ENCODE measurements at places on chromosomes 3 and 15. TPM values are rescaled to one million over a fixed set of nuclear protein-coding genes. Genes with fewer than 3 reads are reported as not detected.

- no peak overlapping the region for H3K27ac ChIP-seq
- no peaks in the 10 kb centered on the region for H3K27me3 ChIP-seq
- H3K4me1 ChIP-seq, result no peaks in the 10 kb centered on the region
Observed at GRCh38 chr3:105559856-105560255, 193.1 kb downstream of the ALCAM start.

DNA sequence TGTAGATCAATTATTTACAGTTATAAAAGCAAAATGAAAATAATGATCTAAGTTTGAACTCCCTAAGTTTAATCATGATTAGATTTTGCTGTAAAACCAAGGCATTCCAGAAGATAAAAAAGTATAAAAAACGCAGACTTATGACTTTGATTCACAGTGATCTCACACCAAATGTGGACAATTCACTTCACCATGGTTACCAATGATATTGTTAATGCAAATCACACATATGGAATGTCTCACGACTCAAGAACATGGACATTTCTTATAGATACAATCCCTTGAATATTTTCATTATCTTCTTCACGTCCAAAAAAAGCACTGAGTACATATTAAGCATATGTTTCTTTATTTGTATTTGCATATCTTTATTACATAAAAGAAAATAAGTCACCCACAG is 1054.2 kb downstream of the NAALADL2 start:
- no peak overlapping the region for H3K27ac ChIP-seq
- H3K27me3 ChIP-seq, result no peaks in the 10 kb centered on the region
- H3K4me3 ChIP-seq, result no peak overlapping the region
- H3K36me3 ChIP-seq, result no peaks in the 10 kb centered on the region
- H3K4me1 ChIP-seq, result no peaks in the 10 kb centered on the region
- no peak for DNase-seq

DNA sequence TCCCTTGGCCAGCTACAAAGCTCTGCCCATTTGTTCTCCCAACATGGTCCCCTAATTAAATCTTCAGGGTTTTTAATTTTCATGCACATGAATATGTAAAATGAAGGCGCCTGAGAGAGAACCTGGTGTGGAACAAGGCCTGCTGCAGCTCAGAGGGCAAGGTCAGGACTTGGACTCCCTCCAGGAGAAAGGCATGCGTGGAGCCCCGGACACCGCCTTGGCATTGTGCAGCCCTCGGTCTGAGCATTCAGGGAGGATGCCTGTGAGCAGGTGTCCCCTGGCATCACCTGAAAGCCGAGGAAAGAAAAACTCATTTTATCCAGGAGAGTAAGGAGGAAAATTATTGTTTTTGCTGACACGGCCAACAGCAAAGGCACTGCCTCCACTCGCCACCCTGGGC is 33.8 kb upstream of the EPHB1 start:
- no peak for DNase-seq
- peaks cover 1% of the 10 kb centered on the region for H3K27me3 ChIP-seq
- no peaks in the 10 kb centered on the region for H3K36me3 ChIP-seq
- H3K27ac ChIP-seq, result no peak overlapping the region

DNA sequence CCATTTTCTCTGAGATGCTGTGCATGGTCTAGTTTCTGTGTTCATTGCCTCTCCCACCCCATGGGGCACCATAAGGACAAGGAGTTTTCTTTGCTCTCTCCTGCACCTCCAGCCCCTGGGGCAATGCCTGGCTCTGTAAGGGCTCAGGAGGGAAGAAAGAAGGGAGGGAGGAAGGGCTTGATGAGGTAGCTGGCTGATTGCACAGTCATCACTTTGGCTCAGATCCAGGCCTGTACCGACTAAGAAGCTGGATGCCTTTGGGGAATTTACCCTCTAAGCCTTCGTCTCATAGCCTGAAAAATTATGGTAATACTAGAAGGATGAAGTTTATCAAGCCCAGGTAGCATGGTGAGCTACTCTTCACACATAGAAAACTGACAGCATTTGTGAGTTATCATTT is 382.9 kb downstream of the GABRG3 start:
- H3K27me3 ChIP-seq, result peaks cover 24% of the 10 kb centered on the region
- DNase-seq, result no peak
- H3K27ac ChIP-seq, result no peak overlapping the region
- no peaks in the 10 kb centered on the region for H3K36me3 ChIP-seq
- no peaks in the 10 kb centered on the region for H3K4me1 ChIP-seq

- no peak for DNase-seq
- peaks cover 22% of the 10 kb centered on the region for H3K4me1 ChIP-seq
- no peak overlapping the region for H3K27ac ChIP-seq
- H3K36me3 ChIP-seq, result peaks cover 26% of the 10 kb centered on the region
Observed at GRCh38 chr3:71680603-71681002, 44.6 kb downstream of the EIF4E3 start.

- no peak for DNase-seq
- H3K27me3 ChIP-seq, result no peaks in the 10 kb centered on the region
- H3K4me3 ChIP-seq, result no peak overlapping the region
- no peak overlapping the region for H3K27ac ChIP-seq
- H3K4me1 ChIP-seq, result no peaks in the 10 kb centered on the region
- no peaks in the 10 kb centered on the region for H3K36me3 ChIP-seq
Observed at GRCh38 chr3:65277798-65278197, 590.0 kb upstream of the ADAMTS9 start.

GRCh38 chr3:23996095-23996524 is 51.0 kb downstream of the NR1D2 start:
- no peak for DNase-seq
- H3K4me1 ChIP-seq, result peaks cover 29% of the 10 kb centered on the region
- H3K27ac ChIP-seq, result no peak overlapping the region
- H3K27me3 ChIP-seq, result no peaks in the 10 kb centered on the region
- H3K36me3 ChIP-seq, result no peaks in the 10 kb centered on the region

DNA sequence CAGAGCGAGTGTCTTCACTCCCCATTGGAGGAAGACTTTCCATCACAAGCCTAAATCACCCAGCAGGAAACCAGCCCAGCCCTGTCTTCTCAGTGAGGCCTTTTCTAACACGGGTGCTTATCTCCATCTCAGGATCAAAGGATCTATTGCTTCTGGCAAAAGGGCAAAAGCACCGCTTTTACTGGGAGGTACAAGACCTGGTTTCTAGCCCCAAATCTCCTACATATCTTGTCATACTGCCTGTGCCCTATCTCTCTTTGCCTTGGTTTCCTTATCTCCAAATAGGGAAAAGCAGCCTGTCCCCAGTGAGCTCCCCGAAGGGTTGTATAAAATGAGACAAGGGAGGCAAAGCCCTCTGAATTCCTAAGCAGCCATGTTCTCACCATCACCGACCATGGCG is 5.2 kb downstream of the GLB1 start:
- no peaks in the 10 kb centered on the region for H3K36me3 ChIP-seq
- H3K4me3 ChIP-seq, result no peak overlapping the region
- H3K27me3 ChIP-seq, result no peaks in the 10 kb centered on the region
- H3K4me1 ChIP-seq, result peaks cover 5% of the 10 kb centered on the region
- H3K27ac ChIP-seq, result no peak overlapping the region

GRCh38 chr15:63452552-63453136 is 51.7 kb upstream of the USP3 start:
- H3K27ac ChIP-seq, result no peak overlapping the region
- DNase-seq, result no peak
- no peaks in the 10 kb centered on the region for H3K36me3 ChIP-seq
- H3K27me3 ChIP-seq, result no peaks in the 10 kb centered on the region

DNA sequence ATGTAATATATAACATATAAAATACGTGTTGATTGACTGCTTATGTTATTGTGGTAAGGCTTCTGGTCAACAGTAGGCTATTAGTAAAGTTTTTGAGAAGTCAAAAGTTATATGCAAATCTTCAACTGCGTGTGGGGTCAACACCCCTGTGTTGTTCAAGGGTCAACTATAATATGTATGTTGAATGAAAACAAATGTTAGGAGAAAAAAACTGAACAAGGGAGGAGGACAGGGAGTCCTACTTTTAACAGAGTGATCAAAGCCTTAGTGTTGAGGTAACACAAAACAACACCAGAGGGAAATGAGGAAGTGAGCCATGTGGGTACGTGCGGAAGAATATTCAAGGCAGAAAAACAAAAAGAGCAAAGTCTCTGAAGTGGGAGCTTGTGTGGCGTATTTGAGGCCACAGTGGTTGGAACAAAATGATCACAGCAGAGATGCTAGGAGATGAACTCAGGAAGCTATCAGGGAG is 62.5 kb downstream of the SFMBT1 start:
- H3K27me3 ChIP-seq, result no peaks in the 10 kb centered on the region
- peak overlapping the region; percentile 49 for H3K27ac ChIP-seq
- no peaks in the 10 kb centered on the region for H3K36me3 ChIP-seq
- no peak for DNase-seq
- no peaks in the 10 kb centered on the region for H3K4me1 ChIP-seq
- no peak overlapping the region for H3K4me3 ChIP-seq

- H3K4me3 ChIP-seq, result peak within 1 kb of the TSS; percentile 84
- H3K27me3 ChIP-seq, result no peaks in the 10 kb centered on the region
- H3K36me3 ChIP-seq, result no peaks in the 10 kb centered on the region
- H3K27ac ChIP-seq, result peak within 1 kb of the TSS; percentile 73
- no peak for DNase-seq
Observed at GRCh38 chr3:71725271-71725991, at the start of gene EIF4E3. EIF4E3 (minus strand) TSS chr3:71725402; CDS start chr3:71725367, 35 bp downstream.

GRCh38 chr3:57026944-57027343 is 33.5 kb upstream of the SPATA12 start:
- no peaks in the 10 kb centered on the region for H3K4me1 ChIP-seq

- no peaks in the 10 kb centered on the region for H3K27me3 ChIP-seq
- no peak overlapping the region for H3K4me3 ChIP-seq
- DNase-seq, result no peak
Observed at GRCh38 chr3:172868582-172869200, 118.2 kb downstream of the ECT2 start.

DNA sequence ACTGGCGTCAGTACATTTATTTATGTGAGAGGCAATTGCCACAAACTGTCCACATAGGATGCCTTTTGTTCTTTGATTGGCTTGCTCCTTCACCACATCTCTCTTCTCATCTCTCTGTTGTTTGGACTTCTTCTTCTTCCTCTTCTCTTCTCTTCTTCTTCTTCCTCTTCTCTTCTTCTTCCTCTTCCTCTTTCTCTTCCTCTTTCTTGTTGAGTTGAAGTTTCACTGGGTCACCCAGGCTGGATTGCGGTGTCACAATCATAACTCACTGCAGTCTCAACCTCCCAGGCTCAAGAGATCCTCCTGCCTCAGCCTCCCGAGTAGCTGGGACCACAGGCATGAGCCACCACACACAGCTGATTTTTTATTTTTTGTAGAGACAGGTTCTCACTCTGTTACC is 67.7 kb upstream of the GSK3B start:
- no peaks in the 10 kb centered on the region for H3K36me3 ChIP-seq
- no peaks in the 10 kb centered on the region for H3K4me1 ChIP-seq
- H3K27me3 ChIP-seq, result no peaks in the 10 kb centered on the region
- no peak overlapping the region for H3K27ac ChIP-seq

DNA sequence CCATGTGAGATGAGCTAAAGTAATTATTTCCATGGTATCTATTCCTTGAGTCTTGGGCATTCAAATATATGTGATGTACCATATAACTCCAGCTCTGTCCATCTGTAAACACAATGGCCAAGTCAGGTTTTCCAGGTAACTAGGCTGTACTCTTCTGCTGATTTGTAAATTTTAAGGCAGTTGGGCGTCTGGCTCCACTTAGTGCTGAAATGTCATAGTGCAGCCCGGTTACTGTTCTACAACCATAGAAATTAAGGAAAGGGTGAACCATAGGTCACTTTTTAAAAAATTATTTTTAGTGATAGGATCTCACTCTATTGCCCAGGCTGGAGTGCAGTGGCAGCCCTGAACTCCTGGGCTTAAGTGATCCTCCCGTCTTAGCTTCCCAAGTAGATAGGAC is 44.7 kb upstream of the GOLM2 start:
- no peaks in the 10 kb centered on the region for H3K4me1 ChIP-seq
- DNase-seq, result no peak
- H3K27ac ChIP-seq, result no peak overlapping the region
- H3K27me3 ChIP-seq, result no peaks in the 10 kb centered on the region
- H3K36me3 ChIP-seq, result no peaks in the 10 kb centered on the region

DNA sequence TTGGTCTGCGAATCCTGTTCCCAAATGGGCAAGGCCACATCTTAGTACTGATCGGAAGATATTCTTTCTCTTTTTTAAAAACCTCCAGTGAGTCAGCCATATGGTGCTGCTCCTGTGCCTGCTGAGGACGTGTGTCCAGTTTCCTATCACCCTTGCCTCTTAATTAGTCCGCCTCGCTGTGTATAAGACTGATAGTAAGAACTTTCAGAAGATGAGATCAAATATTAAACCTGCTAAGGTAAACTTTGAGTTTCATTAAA is 612 bp downstream of the UBA5 start:
- no peaks in the 10 kb centered on the region for H3K36me3 ChIP-seq
- H3K4me1 ChIP-seq, result peaks cover 46% of the 10 kb centered on the region
- no peaks in the 10 kb centered on the region for H3K27me3 ChIP-seq
- H3K4me3 ChIP-seq, result peak overlapping the region; percentile 90
- no peak for DNase-seq

DNA sequence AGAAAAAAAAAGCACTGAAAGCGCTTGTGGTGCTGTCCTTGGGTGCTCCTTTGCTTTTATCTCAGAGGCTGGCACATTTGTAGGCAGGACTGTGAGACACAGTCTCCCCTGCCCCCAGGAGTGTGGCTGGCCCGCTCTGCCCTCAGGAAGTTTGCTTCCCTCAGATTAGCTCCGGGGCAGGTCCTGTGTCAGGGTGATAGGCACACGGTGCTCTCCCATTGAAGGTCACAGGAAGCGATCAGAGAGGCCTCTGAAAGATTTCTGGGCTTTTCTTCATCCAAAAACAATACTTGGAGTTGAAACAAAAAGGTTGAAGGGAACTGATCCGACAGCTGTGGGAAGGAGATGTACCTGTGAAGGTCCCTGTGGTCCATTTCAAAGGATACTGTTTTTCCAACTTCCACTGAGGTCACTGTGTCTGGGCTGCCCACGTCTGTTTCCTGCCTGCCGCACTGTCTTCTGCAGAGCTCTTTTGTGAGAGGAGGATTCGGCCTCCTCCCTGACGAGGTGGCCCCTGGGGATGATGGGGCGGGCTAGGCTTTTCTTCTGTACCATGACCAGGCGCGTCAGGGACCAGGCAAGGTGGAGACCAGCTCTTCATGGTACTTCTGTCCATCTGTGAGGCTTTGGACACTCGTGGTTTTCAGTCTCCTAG is 330.5 kb upstream of the CTDSPL start:
- DNase-seq, result no peak
- H3K36me3 ChIP-seq, result no peaks in the 10 kb centered on the region
- H3K27me3 ChIP-seq, result no peaks in the 10 kb centered on the region
- H3K4me1 ChIP-seq, result peaks cover 10% of the 10 kb centered on the region
- no peak overlapping the region for H3K4me3 ChIP-seq

GRCh38 chr15:36330598-36330997 is 248.8 kb upstream of the CDIN1 start:
- no peak overlapping the region for H3K27ac ChIP-seq
- DNase-seq, result no peak
- no peaks in the 10 kb centered on the region for H3K36me3 ChIP-seq
- H3K4me3 ChIP-seq, result no peak overlapping the region

GRCh38 chr3:15428539-15428938 is 1.1 kb downstream of the EAF1 start:
- H3K27ac ChIP-seq, result peak overlapping the region; percentile 77
- H3K4me3 ChIP-seq, result peak overlapping the region; percentile 88
- no peaks in the 10 kb centered on the region for H3K27me3 ChIP-seq
- no peaks in the 10 kb centered on the region for H3K36me3 ChIP-seq
- peaks cover 69% of the 10 kb centered on the region for H3K4me1 ChIP-seq

KIF23 gene
- total RNA-seq, result 1.1 TPM

GPR15 gene
- total RNA-seq, result not detected

HIGD2B gene
- total RNA-seq, result not detected

EPHA3 gene
- 7.5 TPM for total RNA-seq

AGBL1 gene
- total RNA-seq, result 0.09 TPM

RPUSD2 gene
- total RNA-seq, result 8.4 TPM

CHRFAM7A gene
- 0.48 TPM for total RNA-seq

CCDC13 gene
- total RNA-seq, result 0.66 TPM

TIMP4 gene
- 2.7 TPM for total RNA-seq

PLSCR2 gene
- not detected for total RNA-seq

FMN1 gene
- total RNA-seq, result 2.4 TPM

PSTPIP1 gene
- total RNA-seq, result 3.1 TPM

Measured in heart right ventricle (tissue), 16 donors.